ENCODE measurements at places on chromosomes 13 and 19.

DNA sequence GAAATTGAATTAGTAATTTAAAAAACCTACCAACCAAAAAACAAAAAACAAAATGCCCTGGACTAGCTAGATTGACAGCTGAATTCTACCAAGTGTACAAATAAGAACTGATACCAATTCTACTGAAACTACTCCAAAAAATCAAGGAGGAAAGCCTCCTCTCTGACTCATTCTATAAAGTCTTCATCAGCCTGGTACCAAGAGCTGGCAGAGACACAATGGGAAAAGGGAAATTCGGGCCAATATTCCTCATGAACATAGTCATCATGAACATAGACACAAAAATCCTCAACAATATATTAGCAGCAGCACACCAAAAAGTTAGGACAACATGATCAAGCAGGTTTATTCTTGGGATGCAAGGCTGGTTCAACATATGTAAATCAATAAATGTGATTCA, 2667.7 kb upstream of the PCDH20 start:
- DNase-seq = no peak

DNA sequence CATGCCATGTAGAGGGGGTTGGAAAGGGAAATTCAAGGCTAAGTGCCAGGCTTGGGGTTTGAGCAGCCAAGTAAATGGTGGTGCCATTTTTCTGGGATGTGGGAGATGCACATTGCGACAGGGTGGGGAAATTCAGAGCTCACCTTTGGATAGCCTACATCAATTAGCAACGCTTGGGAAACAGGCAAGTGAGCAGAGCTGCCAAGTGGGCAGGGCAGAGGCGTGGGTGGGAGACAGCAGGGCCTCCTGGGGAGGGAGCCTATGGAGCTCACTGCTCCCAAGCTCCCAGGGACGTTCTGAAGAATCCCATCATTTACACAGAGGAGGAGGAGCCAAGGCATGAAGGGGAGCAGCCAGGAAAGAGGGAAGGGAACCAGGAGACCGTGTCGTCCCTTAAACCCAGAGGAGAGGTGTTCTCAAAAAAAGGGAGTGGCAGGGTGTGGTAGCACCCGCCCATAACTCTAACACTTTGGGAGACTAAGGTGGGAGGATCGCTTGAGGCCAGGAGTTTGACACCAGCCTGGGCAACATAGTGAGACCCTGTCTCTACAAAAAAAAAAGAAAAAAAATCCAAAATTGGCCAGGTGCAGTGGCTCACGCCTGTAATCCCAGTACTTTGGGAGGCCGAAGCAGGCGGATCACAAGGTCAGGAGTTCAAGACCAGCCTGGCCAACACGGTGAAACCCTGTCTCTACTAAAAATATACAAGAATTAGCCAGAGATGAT, 11.5 kb upstream of the CCNE1 start:
- DNase-seq = no peak

DNA sequence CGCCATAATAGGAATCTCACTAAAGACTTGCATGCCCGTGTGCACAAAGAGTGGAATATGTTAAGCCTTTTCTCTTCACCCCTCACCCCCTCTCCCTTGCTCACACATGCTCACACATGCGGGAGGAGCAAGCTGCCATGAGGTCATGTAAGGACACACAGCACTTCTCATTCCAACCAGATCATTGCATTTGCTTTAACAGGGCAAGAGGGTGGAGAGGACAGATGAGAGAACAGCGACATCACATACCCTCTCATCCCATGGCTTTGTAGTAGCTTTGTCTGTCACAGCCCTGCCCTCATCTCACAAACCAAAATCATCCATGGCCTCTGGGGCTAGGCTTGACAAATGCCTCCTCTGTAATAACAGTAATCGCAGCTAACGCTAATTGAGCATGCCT, 145.6 kb upstream of the FRY start:
- DNase-seq = no peak

- no peak for DNase-seq
Measured at GRCh38 chr19:7565332-7565731, 29.8 kb downstream of the PNPLA6 start.

GRCh38 chr13:41577436-41577835, 120.1 kb downstream of the RGCC start:
- no peak for DNase-seq

- no peak for DNase-seq
Measured at GRCh38 chr13:21228738-21229137, 52.3 kb downstream of the MRPL57 start.

GRCh38 chr19:5624018-5624663, 1.3 kb downstream of the SAFB start:
- DNase-seq = no peak

GRCh38 chr13:65926750-65927171, 1303.4 kb downstream of the PCDH9 start:
- DNase-seq = no peak

GRCh38 chr13:31227870-31228269, 28.1 kb downstream of the B3GLCT start:
- no peak for DNase-seq

- no peak for DNase-seq
Measured at GRCh38 chr19:5271145-5271544, 69.5 kb downstream of the PTPRS start.

GRCh38 chr19:34336781-34337271, 28.2 kb upstream of the GPI start:
- peak; percentile 14 for DNase-seq

- no peak for DNase-seq
Measured at GRCh38 chr19:35122687-35123551, 7.3 kb downstream of the FXYD3 start.

GRCh38 chr13:27455331-27455855, 5.0 kb upstream of the MTIF3 start:
- DNase-seq = no peak

Measured in fibroblast of skin of left quadriceps (primary cell).